ENCODE measurements at places on chromosomes 1 and 21.
A peak's percentile ranks its signal among the peaks of the same experiment; 100 is the strongest.

DNA sequence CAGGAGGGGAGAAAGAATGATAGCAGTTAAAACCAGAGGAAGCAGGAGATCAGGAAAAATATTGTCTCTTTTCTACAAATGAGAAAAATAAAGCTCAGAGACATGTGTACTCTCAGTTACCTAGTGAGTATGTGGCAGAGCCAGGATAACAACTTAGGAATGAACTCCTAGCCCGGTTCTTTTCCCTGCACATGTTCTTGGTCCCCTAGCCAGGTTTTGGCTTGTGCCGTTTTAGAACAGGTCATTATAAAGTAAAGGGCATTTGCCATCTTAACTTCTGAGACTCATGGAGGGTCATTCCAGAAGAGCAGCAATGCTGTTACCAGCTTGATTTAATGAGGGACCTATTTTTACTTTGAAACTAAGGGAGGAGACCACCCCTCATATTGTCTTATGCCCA is 48.1 kb upstream of the DAB1 start:
- no peak for DNase-seq

- DNase-seq: peak; percentile 38
Measured at GRCh38 chr1:168386949-168387586, 106.4 kb downstream of the TBX19 start.

GRCh38 chr1:228772516-228773212 is 37.4 kb downstream of the RHOU start:
- DNase-seq: no peak

GRCh38 chr1:3881193-3881480 is 18.9 kb downstream of the C1orf174 start:
- no peak for DNase-seq

Measured in frontal cortex (tissue), 4 donors.